ENCODE measurements at places on chromosomes 16 and 17.

GRCh38 chr16:85566561-85567100 lies 46.5 kb upstream of the GSE1 start:
- DNase-seq, result no peak

GRCh38 chr16:3401719-3402397 lies 843 bp downstream of the ZNF174 start:
- DNase-seq, result no peak

DNA sequence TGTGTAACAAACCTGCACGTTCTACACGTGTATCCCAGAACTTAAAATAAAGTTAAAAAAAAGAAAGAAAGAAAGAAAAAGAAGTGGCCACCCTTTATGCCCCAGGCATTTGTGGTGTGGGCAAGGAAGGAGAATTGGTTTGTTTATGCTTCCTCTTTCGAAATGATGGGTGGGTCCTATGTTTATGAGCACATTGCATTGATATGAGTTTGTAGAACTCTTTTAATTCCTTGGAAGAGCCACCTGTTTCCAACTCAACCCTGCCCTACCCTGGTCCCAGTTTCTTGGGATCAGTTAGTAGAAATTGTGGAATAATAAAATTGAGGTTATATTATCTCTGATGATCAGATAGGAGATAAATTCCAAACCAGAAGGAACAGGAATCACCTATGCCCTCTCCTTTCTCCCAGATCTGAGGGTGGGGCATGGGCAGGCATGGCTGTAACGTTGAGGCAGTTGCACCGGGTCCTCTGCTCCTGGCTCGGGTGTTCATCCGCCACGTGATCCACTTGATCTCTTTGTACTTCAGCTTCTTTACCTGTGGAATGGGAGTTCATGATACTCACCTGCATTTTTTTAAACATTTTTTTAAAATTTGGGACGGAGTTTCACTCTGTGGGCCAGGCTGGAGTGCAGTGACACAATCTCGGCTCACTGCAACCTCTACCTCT lies 15.9 kb downstream of the CHAD start:
- DNase-seq, result no peak

GRCh38 chr16:82016263-82016662 lies 5.0 kb upstream of the SDR42E1 start:
- DNase-seq, result no peak

GRCh38 chr17:880443-881269 lies 98.5 kb downstream of the MRM3 start:
- DNase-seq, result peak; percentile 62

All from left cardiac atrium (tissue), 4 donors.